SK-N-DZ (cell line): ENCODE measurements at places on chromosomes 6 and 20.
A peak's percentile ranks its signal among the peaks of the same experiment; 100 is the strongest.

GRCh38 chr6:165844801-165845364, 181.8 kb upstream of the PDE10A start:
- no peak for DNase-seq

DNA sequence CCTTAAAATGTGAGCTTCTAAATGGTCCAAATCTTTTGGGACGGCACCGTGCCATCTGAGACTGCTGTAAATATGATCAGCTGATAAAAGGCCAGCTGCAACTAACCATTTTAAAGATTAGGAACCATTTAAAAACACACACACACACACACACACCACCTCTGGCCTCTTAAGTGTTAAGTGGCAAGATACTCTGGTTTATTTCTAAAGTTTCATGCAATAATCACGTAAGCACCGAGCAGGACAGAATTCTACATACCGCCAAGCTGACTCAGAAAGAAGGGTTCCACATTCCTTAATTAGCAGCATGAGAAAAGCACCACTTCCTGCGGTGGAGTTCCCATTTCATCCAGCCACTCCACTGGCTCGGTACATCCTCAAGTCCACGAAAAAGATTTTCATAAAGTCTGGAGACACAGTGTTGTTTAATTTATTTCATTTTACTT, 17.8 kb upstream of the ZNF217 start:
- DNase-seq, result peak; percentile 64

DNA sequence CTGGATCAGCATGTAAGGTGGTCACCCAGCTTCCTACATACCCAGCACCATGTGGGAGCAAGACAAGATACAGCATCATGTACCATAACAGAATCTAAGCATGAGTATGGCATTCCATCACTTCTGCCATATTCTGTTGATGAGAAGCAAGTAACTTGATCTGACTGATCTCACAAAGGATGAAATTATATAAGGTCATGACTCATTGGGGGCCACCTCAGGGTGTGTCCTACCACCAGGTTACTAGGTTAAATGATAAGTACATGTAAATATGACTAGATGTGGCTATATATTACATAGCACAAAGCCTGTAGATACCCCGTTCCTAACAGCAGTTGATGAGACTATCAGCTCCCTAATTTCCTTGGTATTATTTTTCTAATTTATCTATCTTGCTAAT, 213.1 kb downstream of the DOK5 start:
- no peak for DNase-seq

- no peak for DNase-seq
Observed at GRCh38 chr20:11235058-11235457, 561.3 kb upstream of the JAG1 start.

- DNase-seq, result no peak
Observed at GRCh38 chr6:85129881-85130280, 320.0 kb upstream of the NT5E start.

DNA sequence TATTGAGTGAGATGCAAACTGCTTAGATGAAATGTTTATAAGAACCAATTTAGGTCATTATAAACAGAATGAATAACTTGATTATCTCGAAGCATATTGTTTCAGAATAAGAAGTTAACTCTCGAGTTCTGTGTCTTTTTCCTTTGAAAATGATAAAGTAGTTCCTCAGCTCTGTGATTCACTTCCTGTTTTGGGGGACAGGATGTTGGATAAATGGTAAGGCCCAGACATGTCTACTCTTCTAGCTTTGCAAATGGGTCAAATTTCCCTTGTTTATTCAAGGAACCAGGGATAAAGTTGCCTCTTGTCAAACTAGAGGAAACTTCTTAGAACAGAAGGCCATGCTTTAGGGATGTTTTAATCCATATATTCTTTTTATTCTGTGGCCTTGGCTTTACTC, 246.9 kb downstream of the SOX4 start:
- DNase-seq, result no peak

DNA sequence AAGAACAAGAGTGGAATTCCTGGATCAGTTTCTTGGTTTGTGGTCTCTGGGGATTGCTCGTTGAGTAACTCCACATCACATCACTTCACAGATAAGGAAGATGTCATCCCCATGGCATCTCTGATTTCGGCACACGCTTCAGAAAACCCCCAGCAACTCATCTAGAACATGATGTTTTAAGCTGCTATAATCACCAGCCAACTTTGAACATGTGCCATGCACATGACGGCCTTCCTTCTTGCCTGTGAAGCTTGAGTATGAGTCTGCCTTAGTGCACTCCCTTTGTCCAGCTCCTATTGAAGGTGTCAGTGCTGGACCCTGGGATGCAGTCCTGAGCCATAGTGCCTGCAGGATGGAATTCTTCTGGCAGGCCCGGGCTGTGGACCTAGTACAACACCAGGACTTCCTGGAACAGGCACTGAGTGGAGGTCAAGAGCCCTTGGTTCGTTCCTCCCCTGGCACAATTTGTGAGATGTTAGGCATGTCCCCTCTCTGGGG, 231.5 kb upstream of the SUPT3H start:
- DNase-seq, result no peak

DNA sequence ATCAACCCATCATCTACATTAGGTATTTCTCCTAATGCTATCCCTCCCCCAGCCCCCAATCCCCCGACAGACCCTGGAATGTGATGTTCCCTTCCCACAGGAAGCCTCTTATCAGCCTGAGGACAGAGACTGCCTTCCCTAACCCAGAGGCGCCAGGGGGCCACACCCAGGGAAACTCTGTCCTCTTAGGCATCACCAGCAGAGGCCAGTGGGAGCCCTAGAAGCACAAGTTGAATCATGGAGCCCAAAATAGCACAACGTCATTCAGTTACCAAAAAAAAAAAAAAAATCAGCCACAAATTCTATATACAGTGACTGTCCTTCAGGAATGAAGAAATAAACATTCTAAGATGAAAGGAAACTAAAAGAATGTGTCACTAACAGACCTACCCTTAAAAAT, 625.7 kb downstream of the TFAP2A start:
- DNase-seq, result no peak

GRCh38 chr6:25882051-25882496, 8.0 kb upstream of the SLC17A3 start:
- no peak for DNase-seq

GRCh38 chr6:13515912-13516311, 28.5 kb upstream of the GFOD1 start:
- no peak for DNase-seq

DNA sequence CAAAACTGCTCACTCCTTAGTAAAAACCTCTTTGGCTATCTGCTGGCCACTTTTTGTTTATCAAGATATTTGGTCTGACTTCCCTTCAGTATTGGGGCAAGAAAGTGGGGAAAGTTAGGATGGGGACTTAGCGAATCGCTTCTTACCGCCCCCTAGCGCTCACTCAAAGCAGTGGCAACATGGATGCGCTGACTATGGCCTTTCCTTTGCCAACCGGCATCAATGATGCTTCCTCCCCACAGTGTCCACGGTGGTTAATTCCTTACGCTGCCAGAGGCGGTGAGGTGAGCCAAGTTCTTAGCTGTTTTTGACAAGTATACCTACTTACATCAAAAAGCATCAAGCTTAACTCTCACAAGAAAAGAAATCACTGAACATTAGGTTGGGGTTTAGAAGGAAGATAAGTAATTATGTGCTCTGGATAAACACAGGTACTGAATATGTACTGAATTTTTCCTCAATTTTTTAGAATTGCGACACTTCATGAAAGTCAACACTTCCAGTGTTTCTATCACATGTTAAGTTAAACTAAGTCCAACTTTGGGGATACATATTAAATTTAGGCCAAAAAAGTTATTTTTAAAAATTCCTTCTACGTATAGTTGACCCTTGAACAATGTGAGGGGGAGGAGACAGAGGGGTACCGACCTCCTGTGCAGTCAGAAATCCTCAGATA, 86.7 kb downstream of the GMDS start:
- peak; percentile 18 for DNase-seq
